ENCODE measurements at places on chromosomes 6 and 20.

GRCh38 chr6:17193106-17193775, 87.9 kb upstream of the RBM24 start:
- no peak for DNase-seq

DNA sequence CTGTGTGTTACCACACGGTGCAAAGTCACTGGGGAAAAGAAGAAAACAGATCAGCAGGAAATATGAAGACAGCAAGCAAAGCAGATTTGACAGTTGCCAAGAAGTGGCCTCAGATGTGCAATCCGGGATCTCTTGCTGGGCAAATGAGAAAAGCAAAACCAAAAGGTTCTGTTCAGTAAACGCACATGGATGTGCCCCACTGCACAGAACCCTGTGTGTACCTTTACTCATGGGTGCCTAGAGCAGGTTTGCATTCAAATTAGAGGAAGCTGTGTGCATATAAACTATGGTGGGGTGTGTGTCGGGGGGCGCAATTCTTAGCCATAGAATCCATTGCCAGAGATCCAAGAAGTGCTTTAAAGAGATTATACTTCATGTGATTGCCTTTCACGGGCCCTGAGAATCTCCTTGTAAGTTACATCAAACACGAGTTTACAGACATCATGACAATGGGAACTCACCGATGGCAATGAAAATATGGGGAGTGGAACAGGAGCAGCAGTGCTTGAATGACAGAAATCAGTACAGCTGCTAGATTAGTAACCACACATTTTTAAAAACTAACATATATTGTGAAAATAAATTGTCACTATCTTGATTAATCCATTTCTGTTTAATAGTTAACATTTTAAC, 154.3 kb downstream of the ADGRG6 start:
- DNase-seq = no peak

GRCh38 chr20:5680192-5680591, 70.0 kb upstream of the SHLD1 start:
- DNase-seq = no peak

GRCh38 chr6:137341681-137342195, 122.6 kb upstream of the IFNGR1 start:
- no peak for DNase-seq

- no peak for DNase-seq
These were observed 36.0 kb upstream of the GRM4 start for GRCh38 chr6:34181908-34182307.
